ENCODE measurements at places on chromosomes 1 and 21.
A peak's percentile ranks its signal among the peaks of the same experiment; 100 is the strongest.

DNA sequence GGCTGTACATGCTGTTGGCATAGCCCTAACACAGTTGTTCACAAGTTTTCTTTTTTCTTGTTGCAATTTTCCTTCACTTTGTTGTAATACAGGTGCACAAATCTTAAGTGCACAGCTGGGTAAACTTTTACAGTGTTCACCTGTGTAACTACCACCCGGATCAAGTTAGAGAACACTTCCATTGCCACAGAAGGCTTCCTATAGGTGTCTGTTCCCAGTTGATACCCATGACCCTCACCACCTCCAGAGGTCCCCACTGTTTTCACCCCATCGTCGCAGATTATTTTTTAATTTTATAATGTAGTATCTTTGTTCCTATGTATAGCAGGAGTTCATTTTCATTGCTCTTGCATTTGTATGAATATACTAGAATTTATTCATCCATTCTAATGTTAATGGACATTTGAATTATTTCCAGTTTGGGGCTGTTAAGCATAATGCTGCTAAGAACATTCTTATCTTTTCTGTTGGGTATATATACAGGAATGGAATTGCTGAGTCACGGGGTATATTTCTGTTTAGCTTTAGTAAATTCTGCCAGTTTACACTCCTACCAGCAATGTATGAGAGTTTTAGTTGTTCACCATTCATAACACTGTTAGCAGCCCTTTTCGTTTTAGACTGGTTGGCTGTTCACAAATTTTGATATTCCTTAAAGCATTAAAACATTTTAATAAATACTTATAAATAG lies 16.4 kb downstream of the SPRTN start:
- DNase-seq, result no peak

- DNase-seq, result no peak
Measured at GRCh38 chr1:54750596-54750995, 13.7 kb downstream of the PARS2 start.

DNA sequence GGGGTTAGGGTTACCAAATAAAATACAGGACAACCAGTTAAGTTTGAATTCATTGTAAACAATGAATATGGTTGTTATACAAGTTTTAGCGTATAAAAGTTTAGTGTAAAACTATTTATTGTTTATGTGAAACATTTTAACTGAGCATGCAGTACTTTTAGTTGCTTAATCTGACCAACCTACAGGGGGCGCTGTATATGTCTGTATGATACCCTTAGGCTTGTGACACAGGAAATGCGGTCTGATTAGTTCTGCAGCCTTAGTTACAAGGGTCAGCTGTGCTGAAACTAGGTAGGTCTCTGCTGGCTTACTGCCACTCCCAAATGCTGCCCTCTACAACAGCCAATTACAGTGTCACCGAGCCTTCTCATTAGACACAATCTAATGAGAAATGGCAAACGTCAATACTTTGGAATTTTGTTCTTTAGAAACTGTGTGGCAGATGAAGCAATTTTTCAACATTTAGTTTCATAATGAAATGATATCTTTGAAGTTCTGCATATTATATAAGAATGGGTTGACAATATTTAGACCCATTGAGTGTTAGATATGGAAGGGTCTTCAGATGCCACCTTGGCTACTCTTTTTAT lies 56.2 kb downstream of the NTNG1 start:
- no peak for DNase-seq

GRCh38 chr1:231553320-231553719 lies 24.9 kb downstream of the TSNAX start:
- DNase-seq, result no peak

DNA sequence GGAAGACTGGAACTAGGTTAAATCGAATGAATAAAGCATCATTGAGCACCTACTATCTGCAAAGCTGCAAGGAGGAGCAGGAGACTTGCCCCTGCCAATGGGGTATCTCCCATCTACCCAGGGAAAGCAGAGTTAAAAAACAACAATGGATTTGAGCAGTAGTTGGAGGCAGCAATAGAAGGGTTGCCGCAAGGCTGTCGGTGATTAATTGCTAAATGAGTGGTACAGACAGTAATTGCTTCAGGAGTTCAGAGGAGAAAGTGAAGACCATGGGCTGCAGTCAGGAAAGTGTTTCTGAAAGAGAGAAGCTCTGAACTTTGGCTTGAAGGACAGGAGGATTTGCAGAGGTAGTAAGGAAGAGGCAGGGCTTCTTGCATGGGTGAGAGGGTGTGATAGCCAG lies 152.9 kb downstream of the ACTL8 start:
- no peak for DNase-seq

DNA sequence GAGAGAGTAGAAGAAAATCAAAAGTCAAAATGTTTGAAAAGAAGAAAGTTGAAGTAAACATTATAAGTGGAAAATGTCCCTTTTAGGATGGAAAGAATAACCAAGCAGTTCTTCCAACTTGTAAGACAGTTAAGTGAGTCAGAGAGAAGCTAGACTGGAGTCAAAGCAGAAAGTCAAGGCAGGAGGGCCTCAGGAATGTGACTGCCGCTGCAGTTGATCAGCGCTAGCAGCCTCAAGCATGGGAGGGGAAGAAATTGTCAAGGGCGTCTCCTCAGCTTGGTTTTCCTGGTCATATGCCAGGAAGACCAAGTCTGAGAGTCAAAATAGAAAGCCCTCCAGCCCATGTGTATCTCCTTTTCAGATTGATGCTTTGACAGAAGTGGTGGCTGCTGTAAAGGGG lies 23.2 kb downstream of the HAO2 start:
- DNase-seq, result peak; percentile 10

DNA sequence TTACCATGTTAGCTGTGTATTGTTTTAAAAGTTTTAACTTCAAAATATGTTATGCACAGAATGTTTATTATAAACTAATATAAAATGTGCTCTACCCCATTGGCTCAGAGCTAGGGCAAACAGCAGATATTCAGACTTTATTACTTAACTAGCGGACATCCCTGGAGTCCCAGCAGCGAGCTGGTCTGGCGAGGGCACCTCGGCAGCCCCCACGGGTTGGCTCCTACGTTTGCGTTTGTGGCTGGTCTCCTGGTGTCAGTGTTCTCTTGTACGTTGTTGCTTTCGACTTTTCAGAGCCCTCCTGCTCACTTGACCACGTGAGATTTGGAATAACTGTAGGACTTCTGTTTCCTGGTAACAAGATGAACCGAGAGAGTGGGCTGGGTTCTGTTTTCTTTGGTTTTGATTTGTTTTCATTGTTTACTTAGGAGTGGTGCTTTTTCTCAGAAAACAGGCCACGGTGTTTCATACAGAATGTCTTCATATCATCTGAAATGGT lies 44.5 kb downstream of the CBS start:
- DNase-seq, result no peak

DNA sequence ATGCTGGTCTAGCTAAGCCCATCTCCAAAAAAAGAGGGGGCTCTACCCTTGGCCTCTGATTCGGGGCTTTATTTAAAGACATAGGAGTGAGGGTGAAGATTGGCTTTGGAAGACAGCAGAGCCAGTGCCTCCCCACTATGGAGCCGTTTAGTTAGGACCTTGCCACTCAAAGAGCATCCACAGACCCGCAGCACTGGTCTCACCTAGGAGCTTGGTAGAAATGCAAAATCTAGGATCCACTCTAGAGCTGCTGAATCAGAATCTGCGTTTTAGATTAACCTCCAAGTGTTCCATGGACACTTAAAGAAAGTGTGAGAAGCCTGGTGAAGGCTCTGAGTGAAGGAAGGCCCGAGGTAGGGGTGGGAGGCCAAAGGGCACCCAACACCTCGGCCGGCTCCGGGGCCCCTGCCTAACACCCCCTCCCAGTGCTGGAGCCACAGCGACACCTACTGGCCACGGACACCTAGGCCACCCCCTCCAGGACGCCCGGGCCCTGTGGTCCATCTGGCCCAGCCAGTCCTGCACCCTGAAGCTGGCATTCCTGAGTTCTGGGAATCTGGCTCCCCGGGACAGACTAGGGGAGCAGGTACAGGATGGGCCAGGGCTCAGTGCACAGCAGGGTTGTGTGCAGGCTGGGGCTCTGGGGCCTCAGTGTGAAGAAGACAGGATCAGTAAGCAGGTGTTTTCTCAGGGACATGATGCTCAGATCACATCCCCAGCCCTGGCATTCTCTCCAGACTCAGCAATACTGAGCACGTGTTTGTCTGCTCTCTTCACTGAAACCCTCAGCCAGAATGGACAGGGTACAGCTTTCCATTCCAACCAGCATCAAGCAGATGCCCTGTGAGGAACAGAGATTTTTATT lies 79.2 kb downstream of the TMEM53 start:
- DNase-seq, result peak; percentile 45

DNA sequence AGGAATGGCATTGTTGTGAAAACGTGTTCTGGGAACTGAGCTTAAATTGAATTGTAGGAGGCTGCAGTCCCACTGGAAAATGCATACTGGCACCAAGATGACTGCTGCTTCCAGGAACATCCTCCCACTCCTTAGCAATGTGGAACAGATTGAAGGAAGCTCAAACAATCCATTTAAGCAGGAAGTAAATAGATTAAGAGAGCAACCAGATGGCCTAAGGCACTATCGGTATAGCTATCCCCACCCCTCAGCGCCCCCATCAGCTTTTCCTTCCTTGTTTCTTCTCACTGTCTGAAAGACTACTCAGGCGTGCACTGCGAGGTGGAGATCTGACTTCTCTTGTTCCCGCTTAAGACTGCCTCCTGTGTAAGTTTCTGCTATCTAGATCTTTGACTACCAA lies 4.0 kb upstream of the IFI16 start:
- DNase-seq, result peak; percentile 26

- no peak for DNase-seq
Measured at GRCh38 chr1:181429462-181429861, 53.9 kb upstream of the CACNA1E start.

DNA sequence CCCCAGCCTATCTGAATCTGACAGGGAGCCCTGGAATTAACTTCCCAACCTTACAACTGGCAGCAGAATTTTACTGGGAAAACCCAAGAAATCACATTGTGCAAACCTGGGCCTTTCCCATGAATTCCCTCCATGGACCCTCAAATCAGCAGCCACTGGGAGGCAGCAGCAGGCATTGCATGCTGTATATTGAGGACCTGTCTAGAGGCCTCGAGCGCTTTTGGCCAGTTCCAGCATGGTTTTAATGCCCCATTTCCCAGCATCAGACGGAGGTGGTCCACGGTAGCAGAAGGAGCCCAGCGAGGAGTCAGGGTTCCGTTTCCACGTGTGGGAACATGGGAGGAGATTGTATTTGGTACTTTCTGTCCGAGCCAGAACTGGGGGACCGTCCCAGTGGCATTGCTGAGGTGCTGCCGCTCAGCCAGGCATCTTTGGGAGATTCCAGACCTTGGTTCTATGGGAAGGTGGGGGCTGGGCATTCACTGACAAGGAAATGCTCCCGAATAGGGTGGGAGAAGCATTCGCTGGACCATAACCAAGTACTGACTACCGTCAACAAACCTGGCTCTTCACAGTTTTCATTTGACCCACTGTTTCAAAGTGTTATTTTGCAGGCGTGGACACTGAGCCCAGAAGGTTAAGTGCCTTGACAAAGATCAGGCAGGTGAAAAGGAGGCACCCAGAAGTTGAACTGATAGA lies 15.9 kb downstream of the BMP8A start:
- DNase-seq, result peak; percentile 14

- DNase-seq, result no peak
Measured at GRCh38 chr21:36310016-36310415, 10.0 kb upstream of the MORC3 start.

DNA sequence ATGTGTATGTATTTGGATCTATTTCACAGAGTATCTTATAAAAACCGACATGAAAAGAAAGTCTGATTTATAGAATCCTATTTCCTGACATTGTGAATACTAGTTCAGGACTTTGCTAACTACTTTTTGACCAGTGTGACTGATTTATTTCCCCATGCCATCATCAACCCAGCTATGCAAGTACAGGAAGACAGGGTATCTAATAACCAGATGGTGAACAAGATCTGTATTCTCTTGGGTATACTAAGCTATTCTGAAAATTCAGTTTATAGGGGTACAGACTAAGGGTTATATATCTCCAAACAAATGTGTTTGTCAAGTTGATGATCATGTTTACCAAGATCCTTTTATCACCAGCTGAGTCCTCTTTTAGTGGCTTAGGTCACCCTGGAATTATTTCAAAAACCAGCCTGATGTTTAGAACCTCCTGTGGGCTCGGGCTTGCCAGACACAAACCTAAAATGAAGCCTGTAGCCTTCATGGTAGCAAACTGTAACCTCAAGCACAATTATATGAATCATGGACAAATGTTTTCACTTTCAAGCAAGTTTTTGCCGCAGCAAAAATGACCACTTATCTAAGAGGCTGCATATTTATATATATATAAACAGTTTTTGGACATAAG lies 185.1 kb downstream of the FGGY start:
- peak; percentile 43 for DNase-seq

DNA sequence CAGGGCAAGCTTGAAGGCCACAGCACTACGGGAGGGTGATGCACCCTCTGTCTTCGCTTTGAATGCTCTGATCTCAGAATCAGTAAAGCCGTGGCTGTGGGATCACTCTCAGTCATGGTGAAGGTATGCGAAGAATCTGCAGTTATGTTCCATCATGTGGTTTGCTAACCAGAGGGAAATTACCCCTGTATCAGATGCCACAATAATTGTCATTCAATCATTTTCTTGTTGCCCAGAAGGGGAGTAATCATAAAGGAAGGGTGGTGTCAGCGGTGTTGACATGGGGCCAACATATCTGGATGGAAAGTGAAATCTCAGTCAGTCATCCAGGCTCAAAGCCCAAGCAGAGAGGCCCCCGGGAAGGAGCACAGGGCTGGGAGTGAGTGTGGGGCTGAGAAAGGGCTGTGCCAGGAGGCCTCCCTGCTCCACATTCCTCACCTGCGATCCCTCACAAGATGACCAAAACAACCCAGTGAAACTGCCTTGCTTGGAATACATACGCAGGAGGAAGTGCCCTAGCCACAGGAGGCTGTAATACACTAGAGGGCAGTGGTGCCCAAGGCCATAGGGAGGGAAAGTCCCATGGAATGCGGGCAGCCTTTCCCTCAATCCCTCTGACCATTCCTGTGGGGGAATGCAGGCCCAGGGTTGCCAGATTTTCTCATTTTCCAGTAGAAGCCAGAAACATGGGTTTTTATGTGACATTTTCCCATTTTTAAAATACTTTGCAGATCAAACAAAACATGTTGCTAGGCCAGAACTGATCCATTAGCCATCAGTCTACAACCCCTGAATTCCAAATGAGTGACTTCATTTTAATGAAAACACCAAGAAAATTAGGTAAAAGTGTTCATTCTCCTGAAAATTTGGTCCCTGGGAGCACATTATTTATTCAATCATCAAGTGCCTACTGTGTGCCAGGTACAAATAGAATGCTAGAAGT lies 95.7 kb upstream of the VANGL1 start:
- DNase-seq, result peak; percentile 99

DNA sequence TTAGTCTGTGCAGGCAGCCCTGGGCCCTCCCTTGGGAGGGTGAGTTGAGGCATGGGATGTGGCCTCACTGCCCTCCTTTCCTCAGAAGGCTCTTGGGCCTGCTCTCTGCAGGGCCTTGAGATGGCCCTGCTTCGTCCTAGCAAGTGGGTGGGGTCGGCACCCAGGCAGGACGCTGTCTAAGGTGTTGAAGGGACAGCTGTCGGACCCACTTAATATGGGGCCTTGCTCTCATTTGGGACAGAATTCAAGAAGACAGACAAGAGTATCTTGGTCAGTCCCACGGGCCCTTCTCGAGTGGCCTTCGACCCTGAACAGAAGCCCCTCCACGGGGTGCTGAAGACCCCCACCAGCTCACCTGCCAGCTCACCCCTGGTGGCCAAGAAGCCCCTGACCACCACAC lies 26.0 kb upstream of the PDXK start:
- no peak for DNase-seq

Measured in fibroblast of skin of right biceps (primary cell).